Left hindlimb (tissue), 1 donor: ENCODE measurements at places on chromosomes 6 and 20.

DNA sequence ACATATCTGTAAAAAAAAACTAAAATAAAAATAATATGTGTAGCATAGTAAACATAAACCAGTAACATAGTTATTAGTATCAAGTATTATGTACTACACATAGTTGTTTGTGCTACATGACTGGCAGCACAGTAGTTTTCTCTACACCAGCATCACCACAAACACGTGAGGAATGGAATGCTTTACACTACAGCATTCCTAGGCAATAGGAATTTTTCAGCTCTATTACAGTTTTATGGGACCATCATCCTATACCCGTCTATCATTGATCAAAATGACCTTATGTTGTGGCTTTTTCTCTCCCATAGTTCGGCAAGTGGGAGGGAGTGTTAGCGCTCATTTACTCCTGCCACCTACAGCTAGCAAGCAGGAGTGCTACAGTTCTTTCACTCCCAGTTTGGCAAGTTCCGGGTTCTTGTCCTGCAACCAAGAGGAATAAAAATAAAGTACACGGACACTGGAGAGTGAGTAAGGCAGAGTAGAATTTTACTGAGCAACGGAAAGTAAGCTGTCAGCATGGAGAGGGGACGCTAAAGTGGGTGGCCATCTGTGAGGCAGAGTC, 196.8 kb upstream of the HSF2 start:
- DNase-seq, result no peak

GRCh38 chr6:44655412-44656342, 268.2 kb downstream of the CDC5L start:
- DNase-seq, result peak; percentile 84

- no peak for DNase-seq
Measured at GRCh38 chr20:19730706-19731105, 27.4 kb upstream of the RIN2 start.

GRCh38 chr20:32072168-32072750, 20.2 kb downstream of the HCK start:
- DNase-seq, result no peak

GRCh38 chr6:111553580-111553979, 52.1 kb downstream of the TRAF3IP2 start:
- DNase-seq, result no peak

DNA sequence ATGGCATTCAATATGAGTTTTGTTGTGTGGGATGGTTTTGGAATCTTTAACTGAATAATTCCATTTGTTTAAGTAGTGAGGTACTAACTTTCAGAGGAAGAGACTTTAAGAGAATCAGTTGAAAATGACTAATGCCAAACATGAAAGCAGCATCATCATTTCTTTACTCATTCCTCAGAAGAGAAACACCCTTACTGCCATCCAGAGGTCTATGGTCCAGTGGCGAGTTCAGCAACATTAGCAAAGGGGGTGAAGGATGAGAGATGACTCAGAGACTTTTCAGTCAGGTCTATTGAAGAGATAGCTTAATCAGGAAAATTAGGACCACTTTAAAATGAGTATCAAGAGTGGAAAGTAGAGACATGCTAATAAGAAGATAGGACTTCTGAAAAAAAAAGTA, 118.8 kb downstream of the COL19A1 start:
- DNase-seq, result no peak

DNA sequence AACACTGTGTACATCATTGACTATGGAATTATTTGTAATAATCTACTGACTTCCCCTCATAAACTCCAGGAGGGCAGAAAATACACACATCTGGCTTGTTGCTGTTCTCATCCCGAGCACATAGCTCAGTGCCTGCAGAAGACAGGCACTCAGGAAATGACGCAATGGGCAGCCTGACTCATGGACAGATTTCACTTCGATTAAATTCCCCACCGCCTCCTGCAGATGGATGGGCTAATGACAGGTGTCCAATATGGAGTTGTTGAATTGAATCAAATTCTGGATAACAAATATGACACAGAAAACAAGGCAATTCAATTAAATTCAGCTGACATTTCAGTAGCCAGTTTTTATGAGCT, 9.1 kb downstream of the ANKRD60 start:
- no peak for DNase-seq

GRCh38 chr6:158036261-158036660, 54.6 kb downstream of the SYNJ2 start:
- DNase-seq, result no peak

DNA sequence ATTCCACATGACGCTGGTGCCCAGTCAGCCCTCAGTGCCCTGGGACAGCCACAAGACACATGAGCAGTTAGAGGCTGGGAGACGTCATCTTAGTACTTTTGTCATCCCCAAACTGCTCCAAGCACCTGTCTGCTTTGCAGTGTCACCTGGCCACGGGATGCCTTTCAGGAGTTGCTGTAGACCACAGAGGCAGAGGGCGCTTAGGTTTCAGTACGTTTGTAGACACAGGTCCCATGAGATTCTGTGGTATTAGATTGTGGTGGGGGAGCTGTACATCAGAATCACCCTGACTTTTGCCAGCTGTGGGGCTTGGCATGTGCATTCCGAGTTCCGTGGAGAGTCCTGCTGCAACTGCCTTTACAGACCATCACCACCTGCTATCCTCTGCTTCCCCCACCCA, 16.7 kb downstream of the MAVS start:
- no peak for DNase-seq

- peak; percentile 3 for DNase-seq
Measured at GRCh38 chr20:57071283-57071731, 195.1 kb downstream of the BMP7 start.

GRCh38 chr6:88565409-88565811, 398.0 kb downstream of the RNGTT start:
- DNase-seq, result no peak

- DNase-seq, result no peak
Measured at GRCh38 chr20:23286346-23286745, 64.2 kb upstream of the NXT1 start.

GRCh38 chr6:145784683-145785082, 29.9 kb downstream of the FBXO30 start:
- no peak for DNase-seq

DNA sequence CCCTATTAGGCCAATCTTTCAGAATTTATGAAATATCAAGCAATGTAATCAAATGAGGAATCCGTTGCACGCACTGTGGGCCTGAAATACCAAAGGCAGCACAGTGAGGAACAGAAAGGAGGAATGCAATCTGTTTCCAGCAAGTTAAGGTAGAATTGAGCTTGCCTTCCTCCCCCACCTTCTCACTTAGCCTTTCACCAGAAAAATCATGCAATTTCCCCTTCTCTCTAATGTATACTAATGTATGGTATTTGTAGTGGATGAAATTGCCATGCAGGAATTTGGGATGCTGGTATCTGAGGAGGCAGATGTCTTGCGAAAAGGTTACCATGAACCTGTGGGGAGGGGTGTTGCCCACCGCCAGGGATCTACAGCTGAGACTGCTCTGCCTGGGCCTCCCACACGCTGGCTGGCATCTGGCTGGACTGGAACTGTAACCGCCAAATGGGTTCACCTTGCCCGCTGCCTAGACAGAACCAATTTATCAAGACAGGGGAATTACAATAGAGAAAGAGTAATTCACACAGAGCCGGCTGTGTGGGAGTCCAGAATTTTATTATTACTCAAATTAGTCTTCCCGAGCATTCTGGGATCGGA, 222.4 kb upstream of the MYLIP start:
- DNase-seq, result no peak

GRCh38 chr20:48706116-48706656, 121.6 kb downstream of the PREX1 start:
- peak; percentile 38 for DNase-seq

DNA sequence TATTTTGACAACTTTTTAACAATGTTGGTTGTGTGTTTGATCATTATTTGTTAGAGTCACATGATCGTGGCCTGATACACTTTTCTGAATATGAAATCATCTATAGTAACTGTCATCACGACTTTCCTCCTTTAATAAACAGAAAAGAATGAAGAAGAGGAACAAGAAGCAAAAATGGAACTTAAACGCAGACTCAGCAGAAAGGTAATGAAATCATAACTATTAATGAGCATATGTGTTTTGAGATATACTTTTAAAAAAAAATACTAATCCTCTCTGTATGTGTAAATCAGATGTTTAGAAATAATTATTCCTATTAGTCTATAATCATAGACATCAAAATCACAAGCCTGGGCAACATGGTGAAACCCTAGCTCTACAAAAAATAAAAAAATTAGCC, 60.1 kb upstream of the LTV1 start:
- DNase-seq, result no peak

DNA sequence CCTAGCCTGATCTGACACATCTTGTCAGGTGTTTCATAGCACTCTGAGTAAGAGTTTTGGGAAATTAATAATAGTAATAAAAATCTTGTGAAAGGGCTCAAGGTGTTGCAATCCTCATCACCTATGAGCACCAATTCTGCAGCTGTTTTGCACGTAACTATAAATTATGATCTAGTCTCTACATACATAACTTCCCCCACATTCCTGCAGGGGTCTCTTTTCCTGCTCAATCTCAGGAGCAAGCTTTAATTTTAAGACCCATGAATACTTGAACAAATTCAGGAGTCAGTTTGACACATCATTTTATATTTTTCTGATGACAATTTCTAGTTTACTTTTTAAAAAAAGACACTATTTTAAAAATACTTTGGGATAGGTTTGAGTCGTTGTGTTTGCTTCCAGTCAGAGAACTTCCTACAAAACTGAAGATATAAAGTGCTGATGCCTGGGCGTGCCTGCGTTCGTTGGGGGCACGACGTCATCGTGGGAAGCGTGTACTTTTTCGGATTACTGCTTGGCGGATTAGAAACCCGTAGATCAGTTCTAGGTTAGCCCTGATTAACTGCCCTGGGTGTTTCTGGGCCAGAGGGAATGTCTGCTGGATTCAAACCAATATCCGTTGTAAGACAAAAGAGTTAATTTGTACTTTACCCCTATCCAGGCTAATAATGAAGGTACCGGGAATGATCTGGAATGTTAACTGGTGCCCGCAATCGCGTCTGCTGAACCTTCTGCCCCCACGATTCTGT, 1.0 kb upstream of the E2F3 start:
- DNase-seq, result peak; percentile 54

GRCh38 chr20:47350691-47351545, 5.6 kb downstream of the ZMYND8 start:
- no peak for DNase-seq

DNA sequence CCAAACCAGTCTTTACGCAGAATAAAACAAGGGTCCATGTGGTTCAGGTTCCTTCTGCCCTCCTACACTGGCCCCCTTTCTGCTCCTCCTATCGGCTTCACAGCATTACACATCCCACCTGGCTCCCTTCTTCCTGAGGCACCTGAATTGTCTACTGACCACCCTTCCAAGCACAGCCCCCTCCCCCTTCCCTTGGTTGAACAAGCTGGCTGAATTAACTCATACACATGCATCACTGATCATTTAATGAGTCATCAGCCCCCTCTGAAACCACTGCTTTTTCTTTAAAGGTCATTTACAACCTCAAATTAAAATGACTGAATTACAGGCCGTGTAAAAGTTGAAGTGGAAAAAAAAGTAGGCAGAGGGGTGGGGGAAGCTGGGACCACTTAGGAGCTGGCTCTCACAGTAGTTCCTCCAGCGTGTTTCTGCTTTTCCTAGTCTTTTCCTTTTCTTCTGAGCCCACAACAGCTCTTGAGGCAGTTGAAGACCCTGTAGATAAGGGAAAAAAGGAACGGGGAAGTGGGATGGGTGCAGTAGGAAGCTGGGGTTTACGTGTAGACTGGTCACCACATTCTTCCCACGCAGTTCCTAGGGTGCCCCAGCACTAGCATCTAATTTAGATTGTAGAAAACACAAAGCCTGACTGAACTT, 67.6 kb downstream of the FYN start:
- DNase-seq, result no peak

- DNase-seq, result no peak
Measured at GRCh38 chr6:12165297-12165696, 124.9 kb upstream of the EDN1 start.

DNA sequence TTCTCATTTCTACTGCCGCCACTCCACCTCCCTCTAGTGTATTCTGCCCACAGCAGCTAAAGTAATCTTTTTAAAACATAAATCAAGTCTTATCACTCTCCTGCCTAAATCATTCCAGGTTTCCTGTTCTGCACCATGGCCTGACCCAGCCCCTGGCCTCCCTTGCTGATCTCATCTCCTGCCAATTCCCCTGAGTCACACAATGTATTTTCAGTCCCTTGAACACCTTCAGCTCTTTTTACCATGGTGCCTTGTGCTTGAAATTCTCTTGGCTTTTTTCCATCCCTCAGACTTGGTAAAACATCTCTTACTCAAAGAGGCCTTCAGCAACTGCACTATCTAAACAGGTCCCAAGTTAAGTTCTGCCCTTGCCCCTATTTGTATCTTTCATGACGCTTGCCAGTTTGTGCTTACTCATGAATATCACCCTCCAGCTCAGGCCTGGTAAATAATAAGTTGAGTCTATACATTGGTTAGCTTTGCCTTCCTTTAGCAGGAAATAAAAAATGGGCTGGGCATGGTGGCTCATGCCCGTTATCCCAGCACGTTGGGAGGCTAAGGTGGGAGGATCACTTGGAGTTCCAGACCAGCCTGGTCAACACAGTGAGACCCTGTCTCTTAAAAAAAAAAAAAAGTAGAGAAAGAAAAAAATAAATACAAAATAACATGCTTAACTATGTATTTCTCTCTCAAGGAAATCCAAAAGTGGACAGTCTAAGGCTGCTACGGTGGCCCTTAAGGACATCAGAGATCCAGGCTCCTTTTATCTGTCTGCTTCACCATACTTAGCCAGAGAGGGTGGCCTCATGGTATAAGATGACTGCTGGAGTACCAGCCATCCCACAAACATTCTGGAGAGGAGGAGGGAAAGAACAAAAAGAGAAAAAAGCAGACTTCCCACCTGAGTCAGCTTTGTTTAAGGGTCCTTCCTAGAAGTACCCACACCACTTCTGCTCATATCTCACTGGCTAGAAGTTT, 62.2 kb downstream of the ARFGEF2 start:
- no peak for DNase-seq

GRCh38 chr6:135922174-135922573, 70.7 kb downstream of the PDE7B start:
- peak; percentile 56 for DNase-seq

GRCh38 chr20:34693414-34693813, 10.7 kb upstream of the TP53INP2 start:
- no peak for DNase-seq

- DNase-seq, result no peak
Measured at GRCh38 chr6:98498866-98499265, 335.5 kb upstream of the POU3F2 start.

DNA sequence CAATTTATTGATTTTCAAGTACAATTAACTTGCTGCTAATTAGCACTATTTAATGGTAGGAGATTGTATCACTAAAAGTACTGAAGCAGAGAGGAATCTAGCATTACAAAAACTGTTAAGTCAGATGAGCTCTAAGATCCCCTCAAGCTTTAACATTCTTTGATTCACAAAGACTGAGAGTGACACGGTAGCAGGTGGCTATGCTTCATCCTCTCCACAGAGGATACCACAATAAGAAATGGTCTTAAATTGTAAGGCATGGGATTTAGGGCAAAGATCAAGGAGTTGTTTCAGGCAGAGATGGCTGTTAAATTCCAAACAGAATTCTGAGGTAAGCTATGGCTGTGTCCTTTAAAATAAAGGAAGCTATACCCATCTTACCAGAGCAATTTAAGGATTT, 67.8 kb upstream of the BEND6 start:
- no peak for DNase-seq
